Thoracic aorta (tissue), 2 donors: ENCODE measurements at places on chromosomes 3 and 15. TPM values are rescaled to one million over a fixed set of nuclear protein-coding genes. Genes with fewer than 3 reads are reported as not detected.

Gene PCSK6
- total RNA-seq = 8.8 TPM

Gene HTR3E
- total RNA-seq = not detected

Gene SPTBN5
- 3.9 TPM for total RNA-seq

Gene ECE2
- not detected for total RNA-seq

Gene VIPR1
- 48.7 TPM for total RNA-seq

DNA sequence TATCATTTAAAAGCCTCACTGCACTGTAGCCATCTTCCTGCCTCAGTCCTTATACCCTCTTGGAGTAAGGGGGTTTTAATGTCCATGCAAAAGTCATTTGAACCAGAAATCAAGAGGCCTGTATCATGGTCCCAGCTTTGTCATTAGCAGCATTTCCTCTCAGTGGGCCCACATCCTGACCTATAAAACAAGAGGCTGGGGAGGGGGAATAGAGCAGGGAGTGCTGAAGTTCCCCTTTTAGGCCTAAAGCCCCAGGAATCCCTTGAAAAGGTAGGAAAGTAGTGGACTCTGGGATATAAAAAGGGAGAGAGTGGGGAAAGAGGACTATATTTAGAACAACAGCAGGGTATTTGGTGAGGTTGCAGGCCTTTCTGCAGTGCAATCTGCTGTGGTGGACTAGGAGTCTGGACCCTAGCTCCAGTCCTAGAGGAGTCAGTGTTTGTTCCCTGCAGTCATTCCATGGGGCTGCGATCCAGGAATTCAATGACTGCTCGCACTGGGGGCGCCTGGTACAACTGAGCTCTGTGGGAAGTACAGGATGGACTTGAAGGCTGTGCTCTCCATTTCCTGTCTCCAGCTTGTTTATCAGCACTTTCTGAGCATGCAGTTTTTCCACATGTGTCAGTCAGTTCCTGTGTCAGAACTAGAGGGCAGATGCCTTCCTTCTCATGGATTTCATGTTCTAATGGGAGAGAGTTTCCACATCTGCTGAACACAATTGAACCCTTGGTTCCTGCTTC lies 46.8 kb downstream of the PDHB start:
- no peak overlapping the region for H3K4me3 ChIP-seq
- no peaks in the 10 kb centered on the region for H3K36me3 ChIP-seq
- H3K4me1 ChIP-seq = peaks cover 43% of the 10 kb centered on the region
- peak overlapping the region; percentile 21 for H3K27ac ChIP-seq
